GM04503 (cell line): ENCODE measurements at places on chromosomes 7 and 10.

DNA sequence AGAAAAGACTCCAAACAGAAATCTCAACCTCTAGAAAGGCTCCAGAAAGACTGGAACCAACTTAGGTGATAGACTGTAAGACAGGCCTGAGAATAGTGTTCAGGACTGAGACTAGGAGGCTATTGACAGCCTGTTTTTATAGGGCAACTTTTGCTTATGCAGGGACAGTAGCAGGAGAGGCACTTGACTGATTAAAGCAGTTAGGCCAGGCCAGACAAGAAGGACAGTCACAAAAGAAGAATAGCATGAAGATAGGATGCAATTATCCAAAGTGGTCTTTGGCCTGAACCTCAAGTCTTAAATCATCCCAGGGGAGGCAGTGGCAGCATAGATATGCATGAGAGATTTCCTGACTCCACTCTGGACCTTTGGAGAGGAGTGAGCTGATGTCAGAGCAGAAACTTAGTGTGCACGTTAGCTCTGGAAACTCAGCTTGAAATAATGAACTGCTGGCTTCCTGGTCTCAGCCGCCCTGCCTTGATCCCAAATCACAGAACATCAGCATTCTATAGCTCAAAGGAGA lies 290.6 kb downstream of the SORCS3 start:
- no peak for DNase-seq

DNA sequence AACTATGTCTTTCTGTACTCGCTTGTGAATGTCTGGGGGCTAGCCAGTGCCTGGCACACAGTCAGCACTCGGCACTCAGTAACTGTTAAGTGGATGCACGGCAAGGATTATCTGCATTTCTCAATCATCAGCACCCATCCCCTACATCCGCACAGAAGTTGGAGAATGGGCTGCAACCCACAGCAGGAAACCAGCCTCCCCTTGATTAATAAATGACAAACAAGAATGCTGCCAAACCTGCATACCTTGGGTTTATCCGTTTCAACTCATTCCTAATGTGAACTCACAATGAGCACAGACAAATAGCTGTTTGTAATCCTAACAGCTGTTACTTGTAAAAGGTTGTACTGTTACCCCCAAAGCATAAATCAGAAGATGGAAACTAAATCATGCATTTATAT lies 28.9 kb downstream of the PPP1R3C start:
- DNase-seq: no peak

GRCh38 chr10:19967981-19968380 lies 151.7 kb downstream of the PLXDC2 start:
- no peak for DNase-seq

GRCh38 chr10:62860946-62861345 lies 44.8 kb upstream of the EGR2 start:
- no peak for DNase-seq

- no peak for DNase-seq
Observed at GRCh38 chr10:105024184-105024583, 383.1 kb downstream of the SORCS3 start.

DNA sequence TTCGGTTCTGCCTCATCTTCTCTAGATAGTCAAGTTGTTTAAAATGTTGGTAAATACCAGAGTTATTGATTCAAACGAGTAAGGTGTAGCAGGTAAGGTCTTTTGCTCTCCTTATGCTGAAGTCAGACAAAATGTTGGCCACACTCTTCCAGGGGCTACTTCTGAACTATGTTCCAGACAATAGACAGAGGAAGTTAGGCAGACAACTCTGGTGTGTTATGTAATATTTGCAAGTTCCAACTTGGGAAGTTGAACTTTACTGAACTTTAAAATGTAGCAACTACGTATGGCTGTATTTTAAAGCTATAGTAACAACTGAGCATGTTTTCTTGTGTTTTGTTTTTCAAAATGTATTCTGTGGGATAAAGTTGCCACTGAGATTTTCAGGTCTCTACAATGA lies 125.7 kb upstream of the NEBL start:
- DNase-seq: no peak

GRCh38 chr10:71836596-71836974 lies 14.5 kb downstream of the PSAP start:
- DNase-seq: no peak

- DNase-seq: no peak
Observed at GRCh38 chr7:4629287-4629895, 52.7 kb upstream of the FOXK1 start.

DNA sequence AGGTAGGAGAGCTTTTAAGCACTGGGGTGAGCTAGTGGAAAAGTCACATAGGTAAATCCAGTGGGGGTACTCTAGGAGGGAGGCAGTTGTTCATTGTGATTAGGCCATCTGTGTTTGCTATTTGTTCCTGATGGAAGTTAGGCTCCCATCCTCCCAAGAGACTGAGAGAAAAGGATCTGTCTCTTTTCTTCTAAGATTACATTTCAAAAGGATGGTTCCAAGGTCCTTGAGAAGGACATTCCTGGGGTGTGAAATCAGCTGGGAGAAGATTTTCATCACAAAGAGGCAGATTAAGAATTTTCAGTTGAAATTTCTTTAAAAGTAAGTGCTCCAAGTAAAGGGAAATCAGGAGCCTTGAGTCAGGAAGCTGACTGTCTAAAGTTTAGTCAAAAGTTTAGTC lies 210.8 kb upstream of the CSTF2T start:
- no peak for DNase-seq

- DNase-seq: no peak
Observed at GRCh38 chr7:135692055-135692454, 29.7 kb downstream of the STMP1 start.

- DNase-seq: no peak
Observed at GRCh38 chr7:52749880-52750279, 285.6 kb upstream of the POM121L12 start.

GRCh38 chr10:35643151-35644049 lies 1.3 kb upstream of the FZD8 start:
- no peak for DNase-seq

- DNase-seq: no peak
Observed at GRCh38 chr10:61089251-61089650, 145.3 kb upstream of the RHOBTB1 start.

DNA sequence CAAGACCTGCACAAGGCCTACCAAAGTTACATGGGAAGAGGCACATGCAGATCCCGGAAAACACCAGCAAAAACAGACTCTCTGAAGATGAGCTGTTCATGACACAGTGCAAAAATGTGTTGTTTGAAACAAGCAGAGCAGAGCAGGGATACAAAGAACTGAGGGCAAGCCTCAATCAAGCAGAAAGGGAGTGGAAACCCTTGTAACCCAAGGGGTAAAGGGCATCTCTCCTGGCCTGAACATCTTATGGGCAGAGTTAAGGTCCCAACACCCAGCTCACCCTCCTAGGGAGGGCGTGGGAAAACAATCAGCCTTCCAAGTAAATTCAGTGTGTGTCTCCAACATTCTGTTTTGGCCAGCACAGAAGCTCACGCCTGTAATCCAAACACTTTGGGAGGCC lies 10.5 kb downstream of the PSPH start:
- no peak for DNase-seq

GRCh38 chr7:44646176-44646920 lies 39.9 kb downstream of the OGDH start:
- no peak for DNase-seq
